ENCODE measurements at places on chromosomes 3 and 15.

GRCh38 chr3:9507586-9508578 is 45.7 kb downstream of the LHFPL4 start:
- no peak for DNase-seq

GRCh38 chr15:26773917-26774316 is 1.1 kb upstream of the GABRB3 start:
- DNase-seq, result no peak

- no peak for DNase-seq
Observed at GRCh38 chr15:74884428-74885223, 5.2 kb upstream of the MPI start.

- DNase-seq, result peak; percentile 82
Observed at GRCh38 chr3:50550079-50550736, 17.3 kb downstream of the C3orf18 start.
